ENCODE measurements at places on chromosomes 1 and 21.

GRCh38 chr1:29478879-29479278 is 242.6 kb downstream of the PTPRU start:
- DNase-seq, result no peak

DNA sequence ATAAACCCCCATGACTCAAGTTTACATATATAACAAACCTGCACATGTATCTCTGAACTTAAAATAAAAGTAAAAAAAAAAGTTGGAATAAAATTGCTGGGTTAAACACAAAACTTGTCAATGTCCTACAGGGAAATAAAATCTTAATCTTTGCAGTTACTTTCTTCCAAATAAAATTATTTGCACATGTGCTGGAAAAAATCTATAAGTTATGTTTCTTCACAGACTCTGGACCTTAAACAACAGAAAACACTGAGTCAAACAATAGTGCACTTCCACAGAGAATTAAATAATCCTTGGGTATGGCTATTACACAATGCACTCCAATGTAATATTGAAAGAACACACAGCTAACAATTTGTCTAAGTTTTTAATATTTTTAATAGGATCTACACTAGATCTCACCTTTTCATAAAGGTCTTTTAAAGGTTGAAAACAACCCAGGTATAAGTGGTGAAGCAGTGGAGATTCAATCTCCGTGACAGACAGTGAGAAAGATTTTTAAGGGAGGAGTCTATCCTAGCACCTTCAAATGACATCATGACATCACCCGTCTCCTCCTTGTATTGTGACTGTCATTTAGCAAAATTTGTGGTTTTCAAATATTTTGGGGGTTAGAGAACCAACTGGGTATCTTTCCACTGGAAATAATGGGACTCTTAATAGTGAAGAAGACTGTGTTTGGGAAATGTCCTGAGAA is 25.2 kb upstream of the FGGY start:
- no peak for DNase-seq

DNA sequence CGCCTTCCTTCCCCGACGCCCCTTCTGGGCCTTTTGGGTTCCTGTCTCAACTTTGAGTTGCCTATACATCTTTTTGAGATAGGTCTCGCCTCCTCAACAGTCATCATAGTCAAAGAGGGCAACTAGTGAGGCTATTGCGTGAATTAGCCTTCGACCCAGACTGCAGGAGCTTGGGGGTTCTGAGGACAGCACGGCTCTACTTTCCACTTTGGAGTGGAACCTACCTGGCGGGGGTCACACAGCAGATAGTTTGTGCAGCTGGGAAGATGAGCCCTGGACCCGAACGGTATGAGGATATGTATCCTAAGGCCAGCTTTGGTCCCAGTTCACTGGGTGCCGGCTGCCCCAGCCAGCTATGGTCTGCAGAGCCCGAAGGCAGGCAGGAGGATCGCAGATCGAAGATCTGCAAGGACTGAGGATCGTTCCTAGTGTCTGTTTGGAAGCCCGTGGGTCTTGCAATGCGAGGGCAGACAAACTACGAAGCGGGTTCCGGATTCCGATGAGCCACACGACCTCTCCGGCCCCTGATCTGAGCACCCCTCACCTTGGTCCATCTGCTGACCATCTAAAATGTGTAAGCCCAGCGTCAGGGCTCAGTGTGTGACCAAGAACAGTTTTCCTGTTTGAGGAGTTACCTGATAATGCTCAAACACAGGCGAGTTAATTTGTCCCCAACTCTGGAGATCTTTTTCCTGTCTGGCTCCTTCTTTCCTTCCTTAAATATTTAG is 8.1 kb downstream of the FOXD2 start:
- no peak for DNase-seq

DNA sequence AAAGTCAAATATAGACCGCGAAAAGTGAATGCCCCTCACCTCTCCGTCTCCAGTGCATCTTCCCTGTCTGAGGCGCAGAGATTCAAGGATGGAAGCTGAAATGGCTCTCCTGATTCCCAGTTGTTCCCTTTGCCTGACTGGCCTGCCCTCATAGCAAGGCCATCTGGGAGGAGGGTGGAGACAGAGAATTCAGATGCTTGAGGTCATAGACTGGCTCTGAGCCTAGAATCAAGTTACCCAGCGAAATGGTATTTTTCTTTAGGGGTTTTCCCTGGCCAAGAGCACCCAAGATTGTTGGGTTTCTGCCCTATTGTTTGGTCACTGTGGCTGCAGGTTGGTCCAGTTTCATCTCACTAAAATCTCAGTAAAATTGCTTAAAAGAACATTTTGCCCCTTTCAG is 7.2 kb downstream of the METTL13 start:
- DNase-seq, result no peak

DNA sequence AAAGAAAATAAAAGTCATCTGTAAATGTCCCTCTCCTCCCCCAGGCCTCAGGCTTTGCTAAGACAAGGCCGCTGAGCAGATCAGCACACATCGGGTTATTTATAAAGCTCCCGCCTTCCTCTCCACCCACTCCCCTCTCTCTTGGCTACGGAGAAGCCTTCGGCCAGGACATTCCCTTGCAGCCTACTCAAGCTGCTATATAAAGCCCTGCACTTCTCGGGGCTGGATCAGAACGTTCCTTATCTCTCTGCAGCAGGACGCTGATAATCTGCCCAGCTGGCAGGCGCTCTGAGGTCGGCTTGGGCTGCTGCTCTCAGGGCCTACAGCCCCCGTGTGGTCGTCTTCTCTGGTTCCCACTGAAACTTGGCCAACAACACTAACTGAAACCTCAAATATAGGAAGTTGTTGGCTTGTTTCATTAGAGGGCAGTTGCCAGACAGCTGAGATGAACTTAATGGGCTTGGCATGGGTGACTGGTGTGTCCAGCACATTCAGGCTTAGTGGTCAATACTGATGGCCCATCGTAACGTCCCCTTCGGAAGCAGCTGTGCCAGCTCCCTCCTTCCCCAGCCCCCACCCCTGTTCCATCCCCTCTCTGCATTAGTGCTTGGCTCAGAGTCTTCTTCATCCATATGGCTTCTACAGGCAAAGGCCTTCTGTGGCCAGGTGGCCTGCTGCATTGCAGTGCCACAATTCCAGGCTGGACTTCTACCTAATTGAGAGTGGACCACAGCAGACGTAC is 64.6 kb downstream of the IER5 start:
- no peak for DNase-seq

GRCh38 chr1:191709215-191709614 is 449.0 kb upstream of the RGS18 start:
- DNase-seq, result no peak

DNA sequence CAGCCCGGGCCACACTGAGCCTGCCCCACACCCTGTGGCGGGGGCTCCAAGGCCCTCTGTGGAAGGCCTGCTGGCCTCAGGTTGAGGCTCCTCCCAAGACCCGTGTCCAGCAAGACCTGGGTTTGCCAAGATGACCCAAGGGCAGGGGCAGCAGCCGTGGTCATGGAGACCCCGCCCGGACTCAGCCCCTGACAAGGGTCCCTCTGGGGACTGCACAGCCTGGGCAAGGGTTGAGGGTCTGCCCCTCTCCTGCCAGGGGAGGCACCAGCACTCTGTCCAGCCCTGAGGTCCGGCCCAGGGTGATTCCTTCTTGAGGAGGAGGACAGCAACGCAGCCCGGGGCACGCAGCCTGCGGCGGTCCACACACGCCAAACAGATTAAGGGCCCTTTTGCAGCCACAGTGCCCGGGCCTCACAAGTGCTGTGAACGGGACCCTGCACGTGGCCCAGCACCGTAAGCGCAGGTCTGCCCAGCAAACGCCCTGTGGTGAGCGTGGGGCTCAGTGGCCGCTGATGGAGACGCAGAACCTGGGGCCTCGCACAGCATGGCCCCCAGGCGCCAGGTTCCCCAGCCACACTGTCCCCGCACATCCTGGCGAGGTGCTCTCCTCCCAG is 3.4 kb downstream of the SPATC1L start:
- DNase-seq, result no peak

GRCh38 chr1:230165536-230165935 is 98.5 kb downstream of the GALNT2 start:
- no peak for DNase-seq

DNA sequence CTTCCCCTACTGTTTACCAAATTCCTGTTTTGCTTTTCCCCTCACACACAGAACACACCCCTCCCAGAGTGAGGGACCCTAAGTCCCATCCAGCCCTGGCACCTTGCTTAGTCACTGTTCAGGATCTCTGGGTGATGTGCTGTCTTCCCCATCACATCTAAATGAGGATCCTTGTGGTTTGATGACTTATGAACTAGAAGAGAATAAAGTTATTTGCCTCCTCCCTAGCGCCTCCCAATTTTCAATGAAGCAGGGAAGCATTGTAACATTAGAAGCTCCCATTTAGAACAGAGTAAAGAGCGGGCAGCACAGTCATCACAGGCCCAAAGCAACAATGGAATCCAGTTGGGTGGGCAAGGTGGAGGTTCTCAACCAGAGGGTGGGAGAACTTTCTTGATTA is 27.0 kb downstream of the DISC1 start:
- no peak for DNase-seq

- DNase-seq, result no peak
These were observed 13.0 kb upstream of the TMEM9 start for GRCh38 chr1:201167041-201167991.

DNA sequence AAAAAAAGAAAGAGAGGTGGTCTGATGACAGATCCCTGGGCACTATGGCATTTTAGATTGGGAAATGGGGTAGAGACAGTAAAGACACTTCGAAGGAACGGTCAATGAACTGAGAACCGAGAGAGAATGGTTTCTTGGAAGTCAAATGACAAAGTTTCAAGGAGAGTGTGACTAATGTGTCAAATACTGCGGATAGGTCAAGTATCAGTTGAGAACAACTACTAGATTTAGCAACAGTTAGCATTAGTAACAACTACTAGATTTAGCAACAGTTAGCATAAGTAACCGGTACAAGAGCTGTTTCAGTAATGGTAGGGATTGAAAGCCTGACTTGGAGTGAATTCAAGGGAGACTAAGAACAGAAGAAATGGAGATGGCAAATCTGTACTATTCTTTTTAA is 35.0 kb downstream of the UROD start:
- DNase-seq, result no peak

DNA sequence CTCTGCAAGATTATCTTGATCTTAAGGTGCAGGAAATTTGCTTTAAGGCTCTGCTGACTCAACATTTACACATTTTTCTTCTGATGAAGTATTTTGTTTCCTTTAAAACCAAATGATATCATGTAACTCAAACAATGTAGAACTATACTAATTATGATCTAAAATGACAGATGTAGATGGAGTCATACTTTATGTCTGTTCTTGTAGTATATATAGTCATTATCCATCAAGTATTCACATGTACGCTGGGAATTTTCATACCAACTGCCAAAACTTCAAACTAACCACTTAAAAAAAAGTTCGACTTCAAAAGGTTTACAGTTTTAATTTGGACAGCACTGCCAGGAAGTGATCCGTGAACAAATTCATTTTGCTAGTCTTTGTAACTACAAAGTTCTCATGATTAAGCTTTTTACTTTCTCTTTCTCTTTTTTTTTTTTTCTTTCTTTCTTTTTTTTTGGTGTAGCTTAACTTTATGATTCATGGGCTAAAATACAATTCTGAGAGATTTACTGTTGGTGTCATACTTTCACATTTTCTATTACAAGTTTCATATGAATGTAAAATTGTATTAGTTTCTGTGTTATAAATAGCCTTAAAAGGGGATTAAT is 509.0 kb upstream of the CXADR start:
- DNase-seq, result no peak

DNA sequence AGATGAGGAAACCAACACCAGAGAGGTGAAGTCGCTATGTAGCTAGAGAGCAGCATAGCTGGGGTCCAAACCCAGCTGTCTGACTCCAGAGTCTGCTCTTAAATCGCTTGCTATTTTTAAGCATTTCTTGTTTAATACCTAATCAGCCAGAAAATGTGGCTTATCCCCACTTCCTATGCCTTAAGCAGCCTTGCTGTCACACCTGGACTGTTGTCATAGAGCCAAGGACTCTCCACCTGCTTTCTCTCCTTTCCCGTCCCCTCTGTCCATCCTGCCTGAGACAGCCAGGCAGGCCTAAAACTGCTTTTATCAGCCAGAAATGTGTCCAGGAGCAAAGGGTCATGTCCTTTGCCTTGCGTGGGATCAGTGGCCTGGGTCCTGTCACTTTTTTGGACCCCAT is 28.3 kb upstream of the EPHA8 start:
- DNase-seq, result no peak

DNA sequence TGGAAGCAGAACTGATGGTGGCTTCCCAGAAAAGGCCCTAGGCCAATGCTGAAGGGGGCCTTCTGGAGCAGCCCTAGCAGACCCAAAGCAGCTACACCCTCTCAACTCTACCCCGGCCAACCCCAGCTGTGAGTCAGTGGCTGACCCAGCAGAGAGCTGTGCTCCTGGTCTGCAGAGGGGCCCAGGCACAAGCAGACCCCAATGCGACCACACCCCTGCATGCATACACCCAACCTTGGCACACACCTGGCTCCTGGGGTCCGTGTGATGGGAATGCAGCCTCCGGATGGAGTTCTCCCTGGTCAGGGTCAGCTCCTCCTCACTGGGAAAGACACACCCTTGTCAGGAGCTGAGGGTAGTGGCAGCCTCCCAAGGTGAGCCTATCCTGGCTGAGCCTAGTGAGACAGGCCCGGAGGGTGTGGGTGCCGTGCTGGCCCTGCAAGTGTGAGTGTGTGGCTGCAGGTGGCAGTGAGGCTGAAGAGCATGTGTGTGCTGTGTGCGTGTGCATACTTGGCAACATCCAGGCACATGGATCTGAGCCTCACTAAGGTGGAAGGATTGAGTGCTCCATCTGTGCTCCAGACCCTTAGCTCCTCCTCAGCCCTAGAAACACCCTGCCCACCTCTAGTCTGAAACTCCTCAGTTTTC is 3.9 kb upstream of the ARHGAP30 start:
- DNase-seq, result no peak

DNA sequence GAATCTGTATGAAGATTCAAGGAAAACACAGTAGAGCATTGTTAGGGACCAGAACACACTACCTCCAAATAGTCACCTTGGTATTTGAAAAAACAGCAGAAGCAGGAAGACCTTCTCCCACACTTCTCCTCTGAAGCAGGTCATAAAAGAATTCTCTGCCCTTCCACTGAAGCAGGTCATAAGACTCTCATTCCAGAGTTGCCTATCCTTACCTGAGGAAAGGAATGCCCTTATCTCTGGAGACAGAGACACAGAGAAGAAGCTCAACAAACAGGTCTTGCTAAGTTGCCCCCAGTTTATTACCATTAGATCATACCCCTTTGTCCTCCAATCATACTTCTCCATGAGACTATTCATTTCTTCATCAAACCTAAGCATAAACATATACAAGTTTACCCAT is 225.8 kb upstream of the TNR start:
- no peak for DNase-seq

Data from T-helper 9 cell (primary cell).